ENCODE measurements at places on chromosomes 5 and 9.

- DNase-seq, result no peak
These were observed 74.3 kb downstream of the RALGPS1 start for GRCh38 chr9:126988857-126989256.

DNA sequence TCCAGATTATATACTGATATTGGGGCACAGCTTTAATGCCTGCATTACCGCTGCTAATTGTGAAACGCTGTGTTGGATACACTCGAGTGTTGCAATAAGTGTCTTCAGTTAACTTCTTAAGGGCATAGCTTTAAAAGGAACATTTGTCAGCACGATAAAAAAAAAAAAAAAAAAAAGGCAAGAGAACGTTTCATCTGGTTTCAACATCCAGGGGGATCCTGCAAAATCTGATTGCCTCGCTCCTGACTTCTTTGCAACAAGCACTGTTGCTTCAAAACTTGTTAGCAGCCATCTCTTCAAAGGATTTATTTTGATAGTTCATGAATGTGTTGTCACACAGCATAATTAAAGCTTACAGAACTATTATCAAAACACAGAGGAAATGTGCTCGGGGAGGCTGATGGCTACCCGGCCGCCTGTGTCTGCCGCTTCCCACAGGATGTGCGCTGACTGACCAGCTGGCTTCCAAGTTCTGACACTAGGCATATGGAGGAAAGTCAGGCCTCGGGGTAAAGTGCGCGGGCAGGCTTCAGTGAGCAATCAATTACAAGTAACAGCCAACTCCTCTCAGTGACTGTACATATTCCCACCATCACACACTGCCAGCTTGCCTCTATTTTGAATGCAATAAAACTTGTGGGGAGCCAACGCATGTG is 77.7 kb downstream of the EBF1 start:
- DNase-seq, result no peak

DNA sequence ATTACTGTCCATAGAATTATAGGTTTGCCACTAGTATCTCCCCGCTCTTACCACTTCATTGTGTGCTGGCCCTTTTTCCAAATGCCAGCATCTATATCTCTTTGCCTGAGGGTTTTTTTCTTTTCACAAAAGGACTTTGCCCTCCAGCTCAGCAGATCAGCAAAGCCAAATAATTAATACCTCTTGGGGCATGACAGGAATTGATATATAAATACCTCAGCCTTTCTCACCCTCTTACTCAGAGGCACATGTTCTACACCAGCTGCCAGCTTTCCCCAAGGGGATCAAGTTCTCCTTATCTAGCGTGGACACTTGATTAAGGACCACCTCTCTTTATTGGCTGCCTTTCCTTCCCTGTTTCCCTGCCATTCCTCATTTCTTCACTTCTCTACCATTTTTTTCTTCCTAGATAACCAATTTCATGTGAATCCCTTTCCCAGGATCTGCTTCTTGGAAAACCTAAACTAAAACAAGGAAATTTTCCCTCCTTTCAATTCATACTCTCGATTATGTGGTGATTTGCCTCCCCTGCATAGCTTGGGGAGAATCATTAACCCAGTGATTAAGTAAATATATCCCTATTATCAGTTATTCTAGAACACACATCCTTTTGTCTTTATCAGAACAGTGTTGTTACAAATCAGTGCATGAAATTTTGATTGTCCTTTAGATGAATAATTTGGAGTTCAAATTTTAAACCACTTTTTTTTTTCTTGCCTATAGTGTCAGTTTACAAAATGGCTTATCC is 6.9 kb upstream of the NUDT12 start:
- DNase-seq, result no peak

GRCh38 chr9:34546834-34547827 is 24.3 kb upstream of the ENHO start:
- no peak for DNase-seq

GRCh38 chr9:112864403-112864802 is 26.3 kb downstream of the SLC46A2 start:
- DNase-seq, result no peak

GRCh38 chr5:124932791-124933600 is 186.6 kb upstream of the ZNF608 start:
- DNase-seq, result no peak

- DNase-seq, result peak; percentile 67
These were observed 85.1 kb upstream of the GRHPR start for GRCh38 chr9:37337301-37337890.

DNA sequence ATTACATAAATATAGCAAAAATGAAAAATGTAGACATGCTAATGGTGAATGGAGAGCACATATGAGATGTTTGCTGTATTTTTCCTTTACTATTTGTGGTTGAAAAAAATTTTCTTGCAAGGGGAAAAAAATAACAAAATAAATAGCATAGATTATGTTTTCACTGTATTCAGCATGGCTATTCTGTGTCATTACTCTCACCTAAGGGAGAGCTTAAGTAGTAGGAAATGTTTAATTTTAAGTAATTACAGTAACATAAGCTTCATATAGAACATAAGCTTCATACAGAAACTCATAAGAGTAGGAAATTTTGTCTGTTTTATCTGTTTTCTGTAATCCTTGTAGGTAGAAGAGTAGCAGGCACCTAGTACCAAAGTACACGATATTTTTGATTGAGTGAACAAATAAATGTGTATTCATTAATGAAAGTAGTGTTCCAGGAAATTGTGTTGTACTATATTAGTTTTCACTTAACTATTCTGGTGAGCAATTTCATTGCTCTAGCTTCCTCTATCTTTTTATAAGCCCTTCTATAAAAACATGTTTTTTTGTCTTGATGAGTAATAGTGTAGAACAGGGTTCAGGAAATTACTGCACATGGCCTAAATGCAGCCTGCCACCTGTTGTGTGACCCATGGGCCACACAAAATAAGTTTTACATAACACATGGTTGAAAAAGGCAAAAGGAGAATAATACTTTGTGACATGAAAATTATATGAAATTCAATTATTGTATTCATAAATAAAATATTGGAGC is 1025.0 kb upstream of the CDH10 start:
- no peak for DNase-seq

DNA sequence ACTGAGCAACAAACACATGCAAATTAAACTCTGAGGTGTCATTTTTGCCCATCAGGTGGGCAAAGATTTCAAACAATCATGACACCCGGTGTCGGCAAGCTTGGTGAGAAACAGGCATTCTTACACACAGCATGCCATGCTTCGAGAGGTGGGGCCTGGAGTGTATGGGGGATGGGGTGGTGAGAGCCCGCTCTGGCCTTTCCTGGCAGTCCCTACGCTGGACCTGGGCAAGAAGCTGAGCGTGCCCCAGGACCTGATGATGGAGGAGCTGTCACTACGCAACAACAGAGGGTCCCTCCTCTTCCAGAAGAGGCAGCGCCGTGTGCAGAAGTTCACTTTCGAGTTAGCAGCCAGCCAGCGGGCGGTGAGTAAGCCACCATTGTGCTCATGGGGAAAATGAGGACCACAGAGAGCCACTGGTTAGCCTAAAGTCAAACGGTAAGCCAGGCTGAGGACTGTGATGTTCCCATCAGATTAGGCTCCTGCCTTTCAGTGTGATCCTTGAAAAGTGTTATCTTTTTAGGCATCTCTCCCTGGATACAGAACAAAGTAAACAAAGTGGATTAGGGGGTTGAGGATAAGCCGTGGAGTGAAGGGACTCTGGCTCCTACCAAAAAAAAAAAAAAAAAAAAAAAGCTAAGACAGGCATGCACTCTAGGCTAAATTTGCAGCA is 9.4 kb downstream of the MYOZ3 start:
- no peak for DNase-seq

DNA sequence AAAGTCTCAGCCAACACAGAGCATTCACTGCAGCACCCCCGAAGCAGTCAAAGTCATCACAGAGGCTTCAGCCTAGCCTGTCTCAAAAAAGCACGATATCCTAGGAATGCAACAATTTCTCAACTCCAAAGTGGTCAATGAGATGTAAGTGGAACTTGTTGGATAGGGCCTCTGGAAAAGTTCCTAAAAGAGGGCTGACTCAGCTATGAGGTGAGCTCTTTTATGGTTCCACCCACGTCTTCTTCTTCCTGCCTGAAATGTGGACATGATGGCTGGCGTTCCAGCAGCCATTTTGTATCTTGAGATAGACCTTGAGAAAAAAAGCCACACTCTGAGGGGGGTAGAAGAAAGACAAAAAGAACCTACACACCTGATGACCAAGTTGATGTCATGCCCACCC is 32.5 kb upstream of the TRIO start:
- DNase-seq, result no peak

- no peak for DNase-seq
These were observed 1453.3 kb downstream of the MAT2B start for GRCh38 chr5:164958688-164959087.

GRCh38 chr9:71984831-71985281 is 73.4 kb downstream of the C9orf85 start:
- DNase-seq, result no peak

DNA sequence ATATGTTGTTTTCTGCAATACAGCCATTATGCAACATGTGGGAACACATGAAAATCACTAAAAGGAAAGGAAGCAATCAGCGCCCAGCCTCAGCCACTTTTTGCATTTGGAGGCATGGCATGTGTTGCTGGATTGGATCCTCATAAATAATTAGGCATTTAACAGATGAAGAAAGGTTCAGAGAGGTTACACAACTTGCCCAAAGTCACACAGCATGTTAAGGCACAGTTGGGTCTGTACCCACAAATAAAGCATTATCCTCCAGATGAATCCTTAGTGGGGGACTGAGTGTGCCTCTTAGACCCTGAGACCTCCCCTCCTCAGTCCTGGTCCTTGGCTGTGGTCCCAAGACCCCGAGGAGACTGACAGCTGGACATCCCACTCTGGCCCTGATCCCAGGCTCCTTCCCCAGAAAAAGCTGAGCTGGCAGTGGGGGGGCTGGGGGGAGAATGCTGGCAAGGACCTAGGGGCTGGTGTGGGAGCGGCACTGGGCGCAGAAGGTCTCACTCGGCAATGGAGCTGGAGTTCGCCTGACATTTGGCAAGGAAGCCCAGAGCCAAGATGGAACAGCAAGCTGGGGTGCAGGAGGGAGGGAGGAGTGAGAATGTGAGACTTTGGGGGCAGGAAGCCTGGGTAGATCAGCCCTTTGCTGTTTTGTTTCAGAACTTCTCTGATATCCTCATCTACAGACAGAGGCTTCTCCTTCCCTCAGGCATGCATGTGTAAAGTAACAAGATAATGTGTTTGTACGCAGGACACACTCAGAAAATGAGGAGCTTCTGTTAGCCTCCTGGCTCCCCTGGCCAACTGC is 6.9 kb upstream of the AKNA start:
- DNase-seq, result no peak

DNA sequence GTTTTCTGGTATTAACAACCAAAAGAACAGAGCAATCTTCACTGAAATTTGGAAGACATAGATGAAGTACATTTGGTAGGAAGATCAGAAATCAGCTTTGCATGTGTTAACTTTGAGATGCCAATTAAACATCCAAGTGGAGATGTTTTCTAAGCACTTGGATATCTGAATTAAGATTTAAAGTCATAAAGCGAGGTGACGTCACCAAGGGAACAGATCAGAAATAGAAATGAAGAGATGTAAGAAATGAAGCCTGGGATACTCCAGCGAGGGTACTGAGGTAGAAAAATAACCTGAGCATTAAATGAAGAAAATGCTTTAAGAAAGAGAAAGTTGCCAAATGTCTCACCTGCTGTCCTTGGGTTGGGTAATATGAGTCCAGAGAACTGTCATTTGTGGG is 1223.3 kb downstream of the MAT2B start:
- DNase-seq, result no peak

DNA sequence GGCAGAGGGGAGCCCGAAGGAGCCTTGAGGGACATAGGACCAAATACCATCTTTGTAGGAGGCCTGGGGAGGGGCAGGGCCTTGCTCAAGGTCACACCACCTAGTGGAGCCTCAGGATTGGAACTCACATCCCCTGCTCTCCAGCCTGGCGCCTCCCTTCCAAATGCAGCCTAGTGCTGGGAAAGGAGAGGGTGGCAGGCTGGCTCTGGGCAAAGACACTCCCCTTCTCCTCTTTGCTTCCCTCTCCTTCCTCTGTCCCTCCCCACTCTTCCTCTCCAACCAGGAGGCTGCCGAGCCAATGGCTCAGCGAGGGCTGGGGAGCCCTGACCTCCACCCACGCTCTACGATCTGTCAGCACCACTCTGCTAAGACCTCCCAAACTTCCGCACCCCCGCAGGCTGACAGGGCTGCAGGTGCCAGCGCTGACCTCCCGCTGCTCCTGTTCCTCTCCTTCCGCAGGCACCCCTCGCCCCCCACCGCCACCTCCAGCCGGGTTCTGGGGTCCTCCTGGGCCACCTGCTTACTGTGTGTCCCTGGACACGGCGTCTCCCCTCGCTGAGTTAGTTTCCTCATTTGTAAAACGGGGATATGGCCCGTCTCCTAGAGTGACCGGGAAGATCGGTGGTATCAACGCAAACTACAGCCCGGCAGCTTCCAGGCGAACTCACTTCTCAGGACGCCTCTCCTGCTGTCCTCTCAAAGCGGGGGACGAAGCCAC is 52.9 kb downstream of the C9orf50 start:
- DNase-seq, result no peak

DNA sequence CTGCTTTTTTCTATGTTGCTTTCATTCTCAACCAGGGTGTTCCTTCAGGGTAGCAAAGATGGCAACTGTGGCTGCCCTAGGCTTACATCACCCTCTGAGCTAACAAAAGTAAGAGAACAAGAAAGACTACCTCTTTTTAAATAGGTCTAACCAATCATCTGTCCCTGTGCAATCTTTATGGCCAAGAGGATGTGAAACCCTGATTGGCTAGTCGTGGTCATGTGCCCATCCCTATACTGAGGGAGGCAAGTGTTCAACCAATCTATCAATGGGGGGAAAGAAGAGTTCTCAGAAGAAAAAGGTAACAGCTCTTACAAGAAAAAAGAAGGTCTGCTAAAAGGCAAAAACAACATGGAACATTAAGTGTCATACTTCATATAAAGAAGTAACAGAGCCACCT is 11.7 kb upstream of the SNCAIP start:
- no peak for DNase-seq

- DNase-seq, result no peak
These were observed 102.5 kb upstream of the FCN2 start for GRCh38 chr9:134778156-134778555.

DNA sequence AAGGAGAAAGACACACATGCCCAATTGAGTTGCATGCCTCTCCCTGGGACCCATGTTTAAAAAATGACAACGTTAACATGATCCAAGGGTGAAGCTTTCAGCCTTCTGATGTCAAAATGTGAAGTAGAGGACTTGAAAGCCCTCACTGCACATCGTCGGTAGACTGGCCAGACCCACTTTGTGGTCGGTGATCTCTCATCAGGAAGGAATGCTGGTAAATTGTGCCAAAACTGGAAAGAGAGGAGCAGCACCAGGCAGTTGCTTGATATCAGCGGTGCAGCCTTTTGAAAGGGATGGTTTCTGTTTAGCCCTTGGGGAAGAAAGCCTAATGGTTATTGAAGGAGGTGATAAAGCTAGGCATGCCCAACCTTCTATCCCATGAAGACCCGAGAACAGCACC is 125.3 kb upstream of the MARCHF11 start:
- no peak for DNase-seq

GRCh38 chr5:6759401-6759800 is 46.2 kb downstream of the TENT4A start:
- DNase-seq, result no peak

DNA sequence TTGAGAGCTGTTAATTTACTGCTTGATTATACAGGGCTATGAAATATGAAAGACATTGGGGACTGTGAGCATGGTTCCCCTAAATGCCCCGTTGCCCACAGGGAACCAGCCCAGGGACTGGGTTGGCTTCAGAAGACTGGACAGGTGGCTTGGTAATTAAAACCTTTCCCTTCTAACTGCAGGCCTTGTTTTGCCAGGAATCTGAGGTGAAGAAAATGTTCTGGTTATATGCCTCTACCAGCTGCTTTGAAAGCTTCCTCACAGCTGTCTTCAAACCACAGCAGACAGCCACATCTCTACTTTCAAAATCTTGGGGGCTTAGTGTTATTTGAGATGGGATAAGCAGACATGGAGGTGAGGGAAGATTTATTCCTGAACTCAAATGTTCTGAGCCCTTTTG is 153.3 kb upstream of the SPRY4 start:
- DNase-seq, result no peak

Measured in DMS153 (cell line).